Stimulated activated CD4-positive, alpha-beta T cell treated with anti-CD3 and anti-CD28 coated beads, Interleukin-4, amount 100 ng/mL, for 48 hours (primary cell): ENCODE measurements at places on chromosomes 12 and 14.

GRCh38 chr12:7108796-7109571 lies at the start of gene C1RL:
Gene C1RL, minus strand, starts transcription at chr12:7109214. Its CDS starts 34 bp downstream, at chr12:7109180.
- peak; percentile 84 for DNase-seq

DNA sequence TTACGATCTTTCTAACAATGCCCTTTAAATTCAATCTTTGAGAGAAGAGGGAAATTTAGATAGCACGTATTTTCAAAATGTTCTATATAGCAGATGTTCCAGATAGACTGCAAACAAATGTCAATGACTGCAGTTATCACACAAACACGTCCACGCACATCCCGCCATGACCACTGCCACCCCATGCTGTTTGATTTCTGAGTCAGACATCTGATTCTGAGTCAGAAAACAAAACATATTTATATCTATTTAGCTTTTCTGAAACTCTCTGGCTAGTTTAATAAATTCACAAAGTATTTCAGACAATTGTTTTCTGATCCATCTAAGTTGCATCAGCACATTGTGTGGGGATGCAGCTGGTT lies 105.9 kb upstream of the BCAT1 start:
- DNase-seq: peak; percentile 32

GRCh38 chr12:65155784-65156183 lies 13.6 kb upstream of the LEMD3 start:
- no peak for DNase-seq

DNA sequence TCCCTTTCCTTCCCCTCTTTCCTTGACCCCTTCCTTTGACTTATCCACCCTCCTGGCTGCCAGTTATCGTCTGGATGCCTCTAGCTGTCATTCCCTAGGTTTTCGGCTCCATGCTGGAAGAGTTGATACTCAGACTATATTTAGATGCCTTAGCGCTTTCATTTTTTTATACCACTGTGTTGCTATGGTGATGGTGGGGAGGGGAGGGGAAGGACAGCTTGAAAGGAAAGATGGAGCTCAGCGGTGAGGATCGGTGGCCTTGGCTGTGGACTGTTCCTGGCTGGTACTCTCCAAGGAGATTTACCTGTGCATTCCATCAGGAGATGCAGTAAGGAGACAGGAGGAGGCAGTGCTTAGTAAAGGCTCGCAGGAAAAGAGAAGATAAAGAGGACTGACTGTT lies 108.7 kb downstream of the SLC8A3 start:
- DNase-seq: no peak

DNA sequence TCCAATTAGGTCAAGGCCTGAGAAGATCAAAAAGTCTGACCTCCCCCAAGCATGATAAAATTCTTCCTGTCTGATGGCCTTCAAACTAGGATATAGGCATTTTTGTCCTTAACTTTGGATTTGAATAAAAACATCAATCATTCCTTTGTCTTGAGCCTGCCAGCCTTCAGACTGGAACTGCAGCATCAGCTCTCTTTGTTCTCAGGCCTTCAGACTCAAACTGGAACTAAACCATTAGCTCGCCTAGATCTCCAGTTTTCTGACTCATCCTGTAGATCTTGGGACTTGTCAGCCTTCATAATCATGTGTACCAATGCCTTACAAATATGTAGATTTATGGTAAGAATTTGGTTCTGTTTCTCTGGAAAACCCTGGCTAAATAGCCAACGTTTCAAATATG lies 721.7 kb downstream of the GALC start:
- no peak for DNase-seq

- DNase-seq: no peak
These were observed 114.2 kb downstream of the BRMS1L start for GRCh38 chr14:35940291-35940690.
